Endothelial cell (in vitro differentiated cells): ENCODE measurements at places on chromosomes 5 and 9.

- DNase-seq = no peak
Measured at GRCh38 chr5:148882332-148882731, 55.9 kb downstream of the ADRB2 start.

DNA sequence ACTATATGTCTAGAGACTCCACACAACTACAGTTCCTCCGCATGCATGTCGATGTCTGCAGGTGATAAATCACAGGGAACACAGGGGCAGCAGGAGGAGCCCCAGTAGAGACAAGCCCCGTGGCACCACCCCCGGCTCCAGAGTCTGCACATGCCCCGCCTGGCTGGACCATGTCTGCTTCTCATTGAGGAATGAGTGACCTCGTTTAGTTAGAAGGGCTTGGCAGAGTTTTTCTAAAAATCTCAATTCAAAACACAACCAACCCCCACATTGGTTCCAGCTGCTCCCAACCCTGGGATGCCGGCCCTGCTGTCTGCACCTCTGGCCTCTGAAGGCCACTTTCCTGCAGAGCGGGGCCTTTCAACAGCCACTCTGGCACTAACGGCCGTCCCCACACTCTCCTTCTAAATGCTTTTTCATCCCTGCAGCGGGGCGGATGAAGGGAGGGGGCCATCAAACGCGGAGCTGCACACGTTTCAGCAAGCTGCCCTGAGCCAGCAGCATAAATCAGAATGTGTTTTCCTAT, 106.3 kb downstream of the ROR2 start:
- DNase-seq = no peak

DNA sequence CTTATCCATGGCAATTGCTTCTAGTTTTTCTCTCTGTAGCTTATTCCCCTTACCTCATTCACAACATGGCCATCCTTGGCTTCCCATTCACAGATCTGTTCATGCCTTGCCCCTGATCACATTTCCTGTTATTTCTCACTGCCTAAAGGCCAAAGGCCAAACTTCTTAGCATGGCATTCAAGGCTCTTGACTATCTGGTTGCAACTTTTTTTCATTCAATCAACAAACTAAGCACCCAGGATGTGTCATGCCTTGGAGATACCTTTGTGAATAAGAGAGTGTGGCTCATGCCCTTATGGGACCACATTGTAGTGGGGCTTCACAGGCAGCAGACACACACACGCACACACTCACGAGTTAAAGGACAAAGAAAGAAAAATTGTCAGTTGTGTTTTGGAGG, 27.6 kb downstream of the FGF1 start:
- DNase-seq = no peak

DNA sequence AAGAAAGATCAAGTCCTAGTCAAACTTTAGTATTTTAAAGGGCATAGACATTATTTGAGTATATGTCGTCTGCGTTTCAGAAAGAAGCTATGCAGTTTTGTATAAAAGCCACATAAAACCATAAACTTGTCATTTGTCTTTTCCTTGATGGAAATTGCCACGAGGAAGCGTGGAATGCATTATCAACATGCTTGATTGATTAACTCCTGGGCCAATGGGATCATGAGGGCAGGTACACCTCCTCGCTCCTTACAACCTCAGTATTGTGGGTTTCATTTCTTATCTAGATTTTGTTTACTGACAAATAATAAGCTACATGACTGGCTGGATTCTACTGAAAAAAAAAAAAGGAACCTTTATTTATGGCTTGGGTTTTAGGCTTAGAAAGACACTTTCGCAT, 122.5 kb upstream of the RFX3 start:
- DNase-seq = no peak

GRCh38 chr9:129962889-129963703, 79.9 kb downstream of the FNBP1 start:
- DNase-seq = peak; percentile 17

DNA sequence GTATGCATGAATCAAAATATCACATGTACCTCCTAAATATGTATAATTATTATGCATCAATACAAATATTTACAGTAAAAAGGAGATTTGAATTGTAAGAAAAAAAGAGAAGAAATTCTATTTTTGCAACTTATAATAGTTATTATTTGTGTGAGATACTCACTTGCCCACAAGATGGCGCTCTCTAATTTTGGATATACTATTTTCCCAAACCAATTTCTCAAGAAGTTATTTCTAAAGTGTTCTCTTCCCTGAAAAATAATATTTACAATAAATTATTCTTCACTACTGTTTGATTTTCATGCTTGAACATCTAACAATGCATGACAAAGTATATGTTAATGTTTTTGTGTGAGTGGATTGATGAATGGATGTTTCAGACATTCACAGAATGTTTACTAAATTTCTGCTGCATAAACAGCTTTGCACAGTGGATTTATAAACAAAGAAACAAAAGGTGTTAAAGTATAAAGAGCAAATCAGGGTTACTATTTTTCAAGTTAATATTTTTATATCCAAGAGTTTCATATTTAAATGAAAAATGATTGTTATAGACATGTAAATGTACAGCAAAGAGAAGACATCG, 503.4 kb downstream of the PDE4D start:
- DNase-seq = peak; percentile 15

DNA sequence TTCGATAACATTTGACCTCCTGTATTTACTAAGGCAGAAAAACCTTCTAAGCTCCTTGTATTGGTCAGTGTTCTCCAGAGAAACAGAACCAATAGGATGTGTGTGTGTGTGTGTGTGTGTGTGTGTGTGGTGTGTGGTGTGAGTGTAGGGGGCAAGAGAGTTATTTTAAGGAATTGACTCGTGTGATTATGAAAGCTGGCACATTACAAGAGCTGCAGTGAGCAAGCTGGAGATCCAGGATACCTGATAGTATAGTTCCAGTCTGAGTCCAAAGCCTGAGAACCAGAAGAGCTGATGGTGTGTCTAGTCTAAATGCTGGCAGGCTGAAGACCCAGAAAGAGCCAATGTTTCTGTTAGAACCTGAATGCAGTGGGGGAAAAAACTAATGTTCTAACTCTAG, 21.2 kb upstream of the PIK3R1 start:
- DNase-seq = no peak

DNA sequence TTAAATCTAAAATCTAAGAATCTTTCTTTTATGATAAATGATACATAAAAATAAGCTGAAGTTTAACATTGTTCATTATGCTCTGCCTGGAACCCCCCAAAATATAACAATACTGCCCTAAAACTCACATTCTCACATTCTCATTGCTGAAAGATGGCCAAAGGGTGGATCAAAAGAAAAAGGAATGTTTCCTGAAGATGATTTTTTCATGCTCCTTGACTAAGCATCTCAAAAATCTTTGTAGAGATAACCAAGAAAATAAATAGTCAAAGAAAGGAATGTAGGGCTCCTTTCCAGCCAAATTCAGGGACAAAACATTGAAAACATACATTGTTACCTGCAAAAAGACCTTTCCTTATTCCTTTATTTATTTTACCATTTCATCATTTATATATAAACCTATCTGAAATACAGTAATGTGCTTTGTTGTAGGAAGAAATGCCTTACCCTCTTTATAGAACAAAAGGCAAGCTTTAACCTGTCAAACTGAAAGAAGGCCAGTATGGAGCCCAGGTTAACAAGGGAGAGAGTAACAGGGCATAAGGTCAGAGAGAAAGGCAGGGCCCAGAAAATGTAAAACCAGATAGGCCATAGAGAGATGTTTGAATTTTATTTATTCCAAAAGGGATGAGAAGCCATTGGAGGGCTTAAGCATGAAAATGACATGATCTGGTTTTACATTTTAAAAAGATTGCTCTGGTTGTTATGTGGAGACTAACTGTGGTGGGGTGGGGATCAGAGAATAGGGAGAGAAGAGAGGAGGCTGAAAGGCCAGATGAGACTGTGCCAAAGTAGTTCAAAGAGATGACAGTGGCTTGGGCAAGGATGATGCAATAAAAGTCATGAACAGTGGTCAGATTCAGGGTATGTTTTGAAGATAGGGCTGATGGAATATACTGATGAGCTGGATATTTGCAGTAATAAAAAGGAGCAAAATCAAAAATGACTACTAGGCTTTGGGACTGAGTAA, 37.3 kb upstream of the CDK5RAP2 start:
- DNase-seq = no peak

- no peak for DNase-seq
Measured at GRCh38 chr5:179185941-179186411, 125.8 kb downstream of the ZNF354C start.

DNA sequence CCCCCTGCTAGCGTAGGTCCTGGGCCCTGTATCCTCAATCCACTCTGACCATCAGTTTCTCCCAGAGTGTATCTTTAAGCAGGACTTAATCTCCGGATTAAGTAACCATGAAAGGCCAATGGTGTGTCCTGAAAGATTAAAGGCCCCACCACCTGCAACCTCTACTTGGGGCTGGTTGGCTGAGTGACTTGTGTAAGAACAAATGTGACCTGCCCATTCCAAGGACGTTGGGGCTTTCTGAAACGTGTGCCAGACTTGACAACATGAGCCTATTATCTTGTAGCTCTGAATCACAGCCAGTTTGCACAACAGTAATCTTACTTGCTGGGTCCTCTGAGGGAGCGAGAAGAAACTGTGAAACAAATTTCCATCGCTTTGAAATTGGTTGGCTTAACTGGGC, 3.1 kb upstream of the PRELID2 start:
- no peak for DNase-seq

GRCh38 chr9:131423171-131423581, 29.3 kb downstream of the PRRC2B start:
- DNase-seq = peak; percentile 48

GRCh38 chr9:94922098-94922607, 195.7 kb downstream of the AOPEP start:
- no peak for DNase-seq

- DNase-seq = no peak
Measured at GRCh38 chr9:36398745-36399144, 1.3 kb downstream of the RNF38 start.

DNA sequence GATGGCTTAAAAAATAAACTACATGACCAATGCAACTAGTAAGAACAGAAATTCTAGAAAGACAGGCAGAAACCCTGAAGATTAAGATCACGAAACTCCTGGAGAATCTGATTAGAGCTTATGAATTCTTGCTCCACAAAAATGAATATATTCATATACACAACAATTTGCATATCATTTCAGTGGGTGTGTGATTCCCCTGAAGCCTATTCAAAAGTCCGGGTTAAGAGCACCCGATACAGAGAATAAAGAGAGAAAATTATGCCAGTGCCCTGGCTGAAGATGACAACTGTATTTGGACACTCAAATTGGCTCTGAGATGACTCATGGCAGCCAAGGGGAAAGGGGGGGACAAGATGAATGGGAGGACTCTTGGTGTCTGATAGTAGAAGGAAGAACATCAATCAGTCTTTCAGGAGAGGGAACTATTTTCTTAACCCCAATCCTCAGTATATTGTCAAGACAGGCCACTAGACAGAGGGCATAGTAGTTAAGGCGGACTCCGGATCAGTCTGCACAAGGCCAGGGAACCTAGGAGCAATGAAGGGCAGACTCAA, 6.0 kb downstream of the TMOD1 start:
- no peak for DNase-seq

GRCh38 chr9:117415358-117415914, 579 bp upstream of the ASTN2 start:
- peak; percentile 22 for DNase-seq

DNA sequence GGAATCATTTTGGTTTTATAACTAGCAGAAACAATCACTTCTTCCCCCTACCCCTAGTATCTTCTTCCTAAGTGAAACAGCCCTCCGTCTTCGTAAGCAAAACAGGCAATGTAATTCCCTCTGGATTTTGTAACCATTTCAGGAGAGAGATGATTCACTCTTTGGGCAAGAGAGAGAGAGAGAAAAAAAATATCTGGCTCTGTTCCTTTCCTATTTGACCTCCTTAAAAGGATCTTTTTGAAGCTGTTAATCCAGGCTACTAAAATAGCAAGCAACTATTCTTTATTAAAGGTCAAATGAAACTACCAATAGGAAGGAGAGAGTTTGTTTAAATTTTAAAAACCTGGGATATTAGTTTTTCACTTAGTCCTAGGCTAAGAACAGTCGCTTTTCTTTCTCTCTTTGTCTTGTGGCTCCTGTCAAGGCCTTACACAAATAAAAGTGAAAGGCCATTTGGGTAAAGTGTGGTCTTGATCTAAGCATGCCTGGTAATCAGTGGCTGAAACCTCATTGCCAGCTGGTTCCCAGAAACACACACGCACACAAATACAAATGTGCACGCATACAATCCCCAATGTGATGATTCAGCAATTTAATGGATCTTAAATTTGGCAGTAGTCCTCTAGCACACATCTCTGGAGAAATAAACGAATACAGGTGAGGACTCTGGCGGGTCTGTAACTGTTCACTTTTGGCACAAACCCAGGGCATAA, 70.2 kb downstream of the PRUNE2 start:
- DNase-seq = no peak

GRCh38 chr5:108730617-108731340, 16.9 kb upstream of the FER start:
- no peak for DNase-seq

DNA sequence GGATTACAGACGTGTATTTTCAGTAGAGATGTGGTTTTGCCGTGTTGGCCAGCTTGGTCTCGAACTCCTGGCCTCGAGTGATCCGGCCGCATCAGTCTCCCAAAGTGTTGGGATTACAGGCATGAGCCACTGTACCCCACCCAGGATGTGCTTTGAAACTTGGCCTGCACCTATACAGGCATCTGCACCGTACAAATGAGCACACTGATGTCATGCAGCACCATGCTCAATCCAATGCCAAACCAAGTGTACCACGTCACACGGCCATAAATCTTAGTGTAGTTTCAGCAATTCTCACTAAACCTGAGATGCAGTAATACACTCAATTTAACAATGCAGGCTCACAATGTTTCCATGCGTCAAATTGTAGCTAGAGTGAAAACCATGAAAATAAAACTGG, 6.3 kb downstream of the NSUN2 start:
- DNase-seq = no peak

GRCh38 chr5:178234750-178235587, 2.4 kb upstream of the PHYKPL start:
- peak; percentile 85 for DNase-seq

- DNase-seq = no peak
Measured at GRCh38 chr9:95023217-95024003, 294.1 kb downstream of the FANCC start.

DNA sequence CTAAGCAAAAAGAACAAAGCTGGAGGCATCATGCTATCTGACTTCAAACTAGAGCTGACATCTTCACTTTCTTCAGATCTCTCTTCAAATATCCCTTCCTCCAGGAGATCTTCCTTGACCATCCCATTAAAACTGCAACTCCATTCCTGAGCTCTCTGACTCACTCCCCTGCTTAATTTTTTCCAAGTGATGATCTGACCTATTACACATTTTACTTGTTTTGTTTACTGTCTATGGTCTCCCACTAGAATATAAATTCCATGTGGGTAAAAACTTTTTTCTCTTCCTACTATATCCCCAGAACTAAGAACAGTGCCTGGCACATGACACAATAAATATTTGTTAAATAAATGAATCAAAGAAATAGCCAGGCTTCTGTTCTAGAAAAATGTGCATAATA, 87.5 kb downstream of the SLIT3 start:
- DNase-seq = no peak

DNA sequence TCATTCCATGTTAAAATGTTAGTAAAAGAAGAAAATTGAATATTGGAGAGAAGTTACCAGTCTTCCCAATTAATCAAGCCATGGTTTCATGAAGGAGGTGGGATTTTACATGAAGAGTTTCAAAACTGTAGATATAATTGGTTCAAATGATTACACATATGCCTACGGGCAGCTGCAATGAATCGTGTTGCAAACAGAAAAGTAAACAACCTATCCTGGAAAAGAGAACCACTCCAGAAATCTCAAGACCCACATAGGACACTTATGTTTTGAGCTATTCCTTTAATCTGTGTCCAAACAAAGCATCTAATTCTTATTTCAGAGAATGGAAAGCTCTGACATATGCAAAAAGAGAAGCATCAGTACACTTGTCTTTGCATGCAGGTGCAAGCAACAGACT, 340.2 kb downstream of the NDUFS4 start:
- DNase-seq = no peak
